Glutamatergic neuron (in vitro differentiated cells): ENCODE measurements at places on chromosomes 7 and 10. TPM values are rescaled to one million over a fixed set of nuclear protein-coding genes. Genes with fewer than 3 reads are reported as not detected.

TUBAL3 gene
- not detected for total RNA-seq

KCTD7 gene
- total RNA-seq: 48.5 TPM

ADCYAP1R1 gene
- total RNA-seq: 0.71 TPM

FOXI2 gene
- total RNA-seq: 0.17 TPM

TRA2A gene
- total RNA-seq: 108 TPM

DNAJC12 gene
- 54.7 TPM for total RNA-seq

CNPY1 gene
- not detected for total RNA-seq

BLNK gene
- total RNA-seq: not detected

PDK4 gene
- not detected for total RNA-seq

VGF gene
- 8.4 TPM for total RNA-seq

MMD2 gene
- 0.47 TPM for total RNA-seq

H2BK1 gene
- total RNA-seq: not detected

TAC1 gene
- 12.1 TPM for total RNA-seq

SUN3 gene
- total RNA-seq: not detected

PDGFA gene
- total RNA-seq: 7.6 TPM

GPR26 gene
- 0.10 TPM for total RNA-seq

HOXA11 gene
- total RNA-seq: not detected

RASA4B gene
- 40.1 TPM for total RNA-seq

EMX2 gene
- total RNA-seq: 0.47 TPM

UCMA gene
- total RNA-seq: not detected

MYL7 gene
- total RNA-seq: 7.6 TPM

POU6F2 gene
- 34.7 TPM for total RNA-seq

RAB19 gene
- total RNA-seq: not detected

CRHR2 gene
- total RNA-seq: 2.4 TPM

C10orf62 gene
- not detected for total RNA-seq
